ENCODE measurements at places on chromosomes 2 and 18. TPM values are rescaled to one million over a fixed set of nuclear protein-coding genes. Genes with fewer than 3 reads are reported as not detected.

Gene SLC11A1
- polyA plus RNA-seq = 1.2 TPM

Gene UGT1A5
- polyA plus RNA-seq = not detected

Gene GKN2
- not detected for polyA plus RNA-seq

DNA sequence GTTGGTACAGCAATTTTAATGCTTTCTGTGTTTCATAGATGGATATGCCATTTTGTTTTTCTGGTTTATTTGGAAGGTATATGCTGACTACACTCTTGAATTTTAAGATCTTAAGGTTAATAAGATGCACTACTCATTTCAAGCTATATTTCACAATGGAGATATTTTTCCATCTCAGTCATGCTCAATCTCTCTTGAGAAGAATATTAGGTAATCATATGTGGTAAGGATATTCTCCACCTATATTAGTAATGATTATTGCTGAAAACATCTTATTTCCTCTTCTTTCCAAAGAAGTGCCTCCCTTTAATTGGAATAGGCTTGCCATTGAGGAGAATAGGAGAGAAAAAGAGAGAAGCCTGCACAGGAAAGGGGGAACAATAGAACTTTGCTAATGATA is 40.1 kb downstream of the EPB41L3 start:
- DNase-seq = no peak

GRCh38 chr2:184004289-184004947 is 593.9 kb upstream of the ZNF804A start:
- peak; percentile 11 for DNase-seq

GRCh38 chr2:148508878-148509287 is 135.7 kb upstream of the EPC2 start:
- DNase-seq = no peak

- no peak for DNase-seq
Measured at GRCh38 chr18:55328301-55328700, 259.7 kb downstream of the TCF4 start.

- DNase-seq = peak; percentile 54
Measured at GRCh38 chr2:39408351-39409136, 28.5 kb downstream of the MAP4K3 start.

DNA sequence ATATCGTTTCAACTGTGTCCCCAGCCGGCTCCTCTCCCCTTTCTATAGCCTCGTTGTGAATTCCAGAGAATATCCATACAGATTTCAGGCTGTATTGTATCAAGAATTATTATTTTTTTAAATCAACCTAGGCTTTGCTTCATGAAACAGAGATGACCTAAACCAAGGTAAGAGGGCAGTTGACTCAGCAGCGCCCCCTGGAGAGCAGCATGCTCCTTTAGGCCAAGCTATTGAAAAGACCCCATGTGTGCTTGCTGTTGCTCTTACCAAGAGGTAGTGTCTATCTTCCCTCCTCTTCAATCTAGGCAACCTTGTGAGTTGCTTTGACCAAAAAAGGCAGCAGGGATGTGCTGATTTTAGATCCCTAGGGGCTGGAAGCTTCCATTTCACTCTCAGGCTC is 426.7 kb upstream of the SMIM21 start:
- DNase-seq = no peak

DNA sequence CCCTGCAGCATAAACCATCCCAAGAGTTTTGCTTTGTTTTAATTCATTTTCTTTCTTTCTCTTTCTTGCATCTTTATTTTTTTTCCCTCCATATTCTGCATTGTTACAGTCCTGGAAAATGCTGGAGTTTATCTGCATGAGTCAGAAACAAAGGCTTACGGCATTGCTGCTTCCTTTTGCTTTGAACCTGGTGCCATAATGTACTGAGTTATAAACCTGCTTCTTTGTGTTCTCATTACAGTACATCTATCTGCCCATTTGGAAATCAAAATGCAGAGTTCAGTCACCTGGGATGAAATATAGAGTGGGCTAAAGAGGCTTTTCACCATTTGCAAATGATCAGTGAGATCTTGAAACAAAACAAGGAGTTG is 1009.2 kb upstream of the FANCL start:
- DNase-seq = no peak

- no peak for DNase-seq
Measured at GRCh38 chr2:102073168-102073724, 69.3 kb upstream of the IL1R1 start.

DNA sequence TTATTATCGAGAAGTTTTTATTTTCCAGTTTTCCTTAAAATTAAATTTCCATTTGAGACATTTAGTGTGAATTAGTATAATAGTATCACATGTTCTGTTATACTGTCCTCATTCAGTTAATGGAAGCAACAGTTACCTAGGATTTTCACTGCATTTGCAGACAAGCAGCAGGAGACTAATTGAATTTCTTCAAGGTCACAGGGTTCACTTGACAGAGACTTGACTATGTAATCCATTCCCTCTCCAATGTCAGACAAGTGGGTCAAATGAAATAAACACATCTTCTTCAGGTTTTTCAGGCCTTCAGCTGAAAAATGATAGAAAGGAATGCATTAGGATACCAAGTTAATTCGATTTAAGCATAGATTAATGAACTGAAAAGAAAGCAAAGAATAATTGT is 26.7 kb downstream of the NLRC4 start:
- DNase-seq = no peak

GRCh38 chr18:61466736-61467135 is 133.5 kb downstream of the CDH20 start:
- DNase-seq = no peak

DNA sequence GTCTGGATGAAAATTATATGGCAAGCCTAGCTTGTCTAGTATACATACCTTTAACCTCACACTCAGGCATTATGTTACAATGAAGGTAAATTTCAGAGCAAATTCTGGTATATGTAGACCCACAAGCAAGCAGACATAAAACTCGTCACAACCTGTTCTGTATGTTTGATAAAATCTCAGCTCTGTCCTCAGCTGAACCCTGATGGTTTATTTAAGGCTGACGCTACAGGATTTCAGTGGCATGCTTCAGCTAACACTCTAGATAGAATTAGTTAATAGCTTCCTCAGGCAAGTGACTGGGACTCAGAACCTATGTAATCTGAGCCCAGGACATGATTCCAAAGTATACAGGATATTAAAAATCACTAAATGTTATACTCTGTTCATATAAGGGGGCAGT is 68.2 kb upstream of the MC2R start:
- no peak for DNase-seq

- no peak for DNase-seq
Measured at GRCh38 chr18:74869904-74870863, 272.5 kb downstream of the ZNF407 start.

- DNase-seq = no peak
Measured at GRCh38 chr2:55489467-55490062, 30.0 kb upstream of the CFAP36 start.

Measured in kidney (tissue), 22 donors.